ENCODE measurements at places on chromosomes 1 and 21.
A peak's percentile ranks its signal among the peaks of the same experiment; 100 is the strongest.

DNA sequence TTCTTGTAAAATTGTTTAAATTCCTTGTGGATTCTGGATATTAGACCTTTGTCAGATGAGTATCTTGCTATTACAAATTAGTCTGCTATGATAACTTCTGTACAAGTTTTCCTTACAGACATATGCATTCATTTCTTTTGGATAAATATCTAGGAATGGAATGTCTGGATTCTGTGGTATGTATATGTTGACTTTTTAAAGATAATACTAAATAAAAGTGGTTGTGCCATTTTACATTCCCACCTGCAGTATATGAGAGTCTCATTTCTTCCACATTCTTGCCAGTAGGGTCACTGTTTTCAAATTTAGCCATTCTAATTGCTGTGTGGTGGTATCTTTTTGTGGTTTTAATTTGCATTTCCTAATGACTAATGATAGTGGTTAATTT is 53.9 kb downstream of the SYDE2 start:
- DNase-seq: peak; percentile 7

- DNase-seq: no peak
Observed at GRCh38 chr21:38500073-38500472, 1.8 kb upstream of the ERG start.

DNA sequence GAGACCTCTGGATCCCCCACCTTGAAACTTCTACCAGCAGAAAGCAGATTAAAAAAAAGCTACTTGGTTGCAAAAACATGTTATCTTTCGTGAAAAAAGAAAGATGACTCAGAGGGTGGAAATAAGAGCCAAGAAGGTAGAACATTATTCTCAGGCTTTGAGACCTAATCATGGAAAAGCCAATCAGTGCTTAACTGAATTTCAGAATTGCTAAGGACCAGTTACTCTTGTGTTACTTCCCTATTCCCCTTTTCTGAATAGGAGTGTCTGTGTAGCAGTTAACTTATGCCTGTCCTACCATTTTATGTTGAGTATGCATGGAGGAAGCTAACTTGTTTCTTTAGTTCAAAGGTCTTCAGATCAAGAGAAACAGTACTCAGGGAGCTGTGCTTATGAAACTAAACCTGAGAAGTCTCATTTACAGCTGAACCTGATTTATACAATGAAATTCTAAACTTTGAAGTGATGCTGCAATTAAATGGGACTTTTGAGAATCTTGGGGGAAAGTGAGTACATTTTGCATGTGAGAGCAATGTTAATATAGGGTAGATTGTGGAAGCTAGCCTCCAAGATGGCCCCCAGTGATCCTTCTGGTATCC is 15.1 kb upstream of the FOXD3 start:
- DNase-seq: no peak

- no peak for DNase-seq
Observed at GRCh38 chr1:147514233-147514632, 27.1 kb upstream of the BCL9 start.

DNA sequence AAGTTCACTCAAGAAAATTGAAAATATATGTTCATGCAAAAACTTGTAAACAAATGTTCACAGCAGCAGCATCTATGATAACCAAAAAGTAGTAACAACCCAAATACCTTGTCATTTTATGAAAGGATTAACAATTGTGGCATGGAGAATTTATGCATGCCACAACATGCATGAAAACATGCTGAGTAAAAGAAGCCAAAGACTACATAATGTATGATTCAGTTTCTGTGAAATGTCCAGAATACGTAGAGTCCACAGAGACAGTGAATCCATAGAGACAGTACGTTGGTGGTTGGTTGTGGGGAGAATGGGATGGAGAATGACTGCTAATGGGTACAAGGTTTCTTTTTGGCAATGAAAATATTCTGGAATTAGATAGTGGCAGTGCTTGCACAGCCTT is 148.7 kb downstream of the MAST2 start:
- no peak for DNase-seq

- DNase-seq: no peak
Observed at GRCh38 chr1:160708118-160708517, 3.5 kb downstream of the CD48 start.

DNA sequence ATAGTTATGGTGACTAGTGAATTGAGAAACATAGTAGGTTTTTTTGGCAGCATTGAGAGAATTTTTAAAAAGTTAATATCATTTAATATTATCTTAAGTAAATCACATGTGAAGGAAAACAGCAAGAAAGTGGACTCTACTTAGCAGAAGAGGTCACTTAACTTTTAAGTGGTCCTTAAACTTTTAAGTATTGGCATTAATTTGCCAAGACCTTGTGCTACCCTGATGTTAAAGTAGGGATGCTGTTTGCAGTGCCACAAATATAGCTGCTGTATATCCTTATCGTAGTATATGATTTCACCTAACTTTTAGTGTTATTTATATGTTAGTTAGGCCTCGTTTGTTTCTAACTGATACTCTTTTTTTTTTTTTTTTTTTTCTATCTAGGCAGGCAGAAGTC is 40.2 kb downstream of the SMG7 start:
- DNase-seq: no peak

DNA sequence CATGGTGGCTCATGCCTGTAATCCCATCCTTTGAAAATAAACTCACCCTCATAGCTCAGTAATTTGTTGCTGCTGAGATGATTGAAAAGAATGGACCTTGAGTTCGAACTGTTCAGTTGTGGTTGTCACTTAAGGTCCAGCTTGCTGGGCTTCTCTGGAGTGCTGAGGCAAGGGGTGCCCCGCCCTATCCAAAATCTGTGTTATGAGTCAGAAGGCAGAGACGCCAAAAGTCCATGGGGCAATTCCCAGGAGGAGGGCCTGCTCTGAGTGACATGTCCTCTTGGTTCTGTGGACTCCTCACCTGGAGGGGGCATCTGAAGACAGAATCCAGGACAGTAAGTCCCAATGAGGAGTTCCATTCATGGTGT is 64.8 kb downstream of the MYOM3 start:
- no peak for DNase-seq

GRCh38 chr1:231584117-231584516 is 42.5 kb upstream of the DISC1 start:
- DNase-seq: peak; percentile 28

- DNase-seq: no peak
Observed at GRCh38 chr1:246609632-246610031, 43.4 kb downstream of the CNST start.

DNA sequence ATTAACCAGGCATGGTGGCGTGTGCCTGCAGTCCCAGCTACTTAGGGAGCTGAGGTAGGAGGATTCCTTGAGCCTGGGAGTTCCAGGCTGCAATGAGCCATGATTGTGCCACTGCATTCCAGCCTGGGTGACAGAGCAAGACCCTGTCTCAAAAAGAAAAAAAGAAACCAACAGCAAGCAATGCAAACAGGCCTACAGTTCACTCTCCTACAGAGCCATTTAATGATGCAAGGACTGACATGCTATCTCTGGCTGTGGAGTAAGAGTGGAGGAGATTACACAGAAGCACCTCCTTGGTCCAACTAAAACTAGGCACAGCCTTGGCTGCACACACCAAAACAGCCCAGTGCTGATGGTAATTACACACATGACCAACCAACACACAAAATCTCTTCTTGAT is 127.5 kb upstream of the SOD1 start:
- DNase-seq: no peak

DNA sequence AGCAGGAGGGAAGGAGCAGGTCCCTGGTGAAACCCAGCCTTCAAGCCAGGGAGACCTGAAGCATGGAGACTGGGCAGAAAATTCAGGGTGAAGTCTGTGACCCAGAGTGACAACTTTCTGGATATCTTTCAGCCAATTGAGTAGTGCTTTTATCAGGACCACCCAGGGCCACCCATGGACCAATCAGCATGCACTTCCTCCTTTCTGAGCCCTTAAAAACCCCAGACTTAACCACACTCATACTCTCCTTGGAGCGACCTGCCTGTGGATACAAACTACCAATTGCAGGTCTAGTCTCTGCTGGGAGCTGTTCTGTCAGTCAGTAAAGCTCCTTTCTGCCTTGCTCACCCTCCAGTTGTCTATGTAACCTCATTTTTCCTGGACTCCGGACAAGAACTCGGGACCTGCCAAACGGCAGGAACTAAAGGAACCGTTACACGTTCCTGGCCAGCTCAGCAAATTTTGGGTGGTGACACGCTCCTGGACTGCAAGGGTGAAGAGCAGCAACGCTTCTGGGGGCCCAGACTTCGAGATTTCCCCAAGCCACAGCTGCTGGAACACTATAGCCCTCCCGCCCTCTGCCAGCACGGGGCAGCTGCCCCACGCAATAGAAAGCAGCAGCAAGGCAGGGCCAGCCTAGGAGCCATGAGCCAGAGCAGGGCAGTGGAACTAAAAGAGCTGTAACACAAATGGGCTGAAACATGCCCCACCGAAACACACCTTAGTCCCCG is 1183.4 kb downstream of the AMY1C start:
- no peak for DNase-seq

GRCh38 chr1:229296541-229296941 is 25.6 kb downstream of the RAB4A start:
- no peak for DNase-seq

DNA sequence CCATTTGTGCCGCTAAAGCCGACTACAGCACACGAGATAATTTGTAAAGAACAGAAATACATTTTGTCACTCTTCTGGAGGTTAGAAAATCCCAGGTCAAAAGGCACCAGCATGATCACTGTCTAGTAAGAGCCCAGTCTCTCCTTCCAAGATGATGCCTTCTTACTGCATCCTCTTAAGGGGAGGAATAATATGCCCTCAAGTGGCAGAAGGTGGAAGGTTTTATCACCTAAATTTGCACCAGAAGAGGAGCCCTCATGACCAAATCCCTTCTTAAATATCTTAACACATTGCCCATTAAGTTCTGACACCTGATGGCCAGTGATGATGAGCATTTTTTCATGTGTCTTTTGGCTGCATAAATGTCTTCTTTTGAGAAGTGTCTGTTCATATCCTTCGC is 326.7 kb upstream of the RGS18 start:
- DNase-seq: no peak

DNA sequence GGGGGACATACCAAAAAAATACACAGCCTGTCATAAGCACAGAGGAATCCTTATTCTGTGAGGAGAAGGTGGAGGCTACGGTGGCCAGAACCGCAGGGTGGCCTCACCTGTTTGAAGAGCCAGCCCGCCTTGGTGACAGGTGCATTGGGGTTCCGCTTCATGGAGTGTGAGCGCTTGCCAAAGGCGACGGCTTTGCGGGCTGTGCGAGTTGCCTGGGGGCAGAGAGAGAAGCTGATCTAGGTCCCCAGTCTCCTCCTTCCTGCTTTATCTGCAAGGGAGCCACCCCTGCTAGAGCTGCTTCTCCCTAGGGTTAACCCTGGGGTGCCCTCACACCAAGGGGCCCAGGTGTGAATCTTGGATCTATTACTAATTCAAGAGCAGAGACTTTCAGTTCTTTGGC is 54.3 kb upstream of the GOLT1A start:
- no peak for DNase-seq

DNA sequence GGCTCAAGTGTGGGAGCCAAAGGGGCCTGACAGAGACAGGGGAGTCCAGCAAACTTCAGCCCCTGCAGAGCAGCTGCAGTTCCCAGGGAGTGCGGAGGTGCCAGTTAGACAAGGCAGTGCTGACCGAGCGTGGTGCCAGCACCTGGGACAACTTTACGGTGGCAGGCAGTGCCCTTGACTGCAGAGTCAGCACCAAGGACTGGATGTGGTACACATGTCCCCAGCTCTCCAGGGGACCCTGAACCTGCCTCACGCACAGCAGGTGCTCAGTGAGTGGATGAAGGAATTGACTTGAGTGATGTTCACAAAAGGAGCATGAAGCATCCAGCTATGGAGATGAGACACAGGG is 296.5 kb downstream of the SIPA1L2 start:
- DNase-seq: no peak

GRCh38 chr1:210232511-210233215 is at the start of gene SERTAD4:
Gene SERTAD4, plus strand, starts transcription at chr1:210232796. Its CDS starts 5,165 bp downstream, at chr1:210237961.
- no peak for DNase-seq

- DNase-seq: no peak
Observed at GRCh38 chr1:30929135-30929889, 20.8 kb upstream of the SDC3 start.

GRCh38 chr1:9151328-9151860 is 22.5 kb upstream of the GPR157 start:
- no peak for DNase-seq

Measured in HuH-7.5 (cell line).